Stomach (tissue), 19 donors: ENCODE measurements at places on chromosomes 4 and X.

- DNase-seq: peak; percentile 21
Measured at GRCh38 chr4:92789741-92790140, 486.0 kb downstream of the GRID2 start.

GRCh38 chrX:69083361-69083760 lies 81.9 kb downstream of the PJA1 start:
- DNase-seq: no peak

GRCh38 chr4:111697176-111697942 lies 447.9 kb upstream of the FAM241A start:
- no peak for DNase-seq

DNA sequence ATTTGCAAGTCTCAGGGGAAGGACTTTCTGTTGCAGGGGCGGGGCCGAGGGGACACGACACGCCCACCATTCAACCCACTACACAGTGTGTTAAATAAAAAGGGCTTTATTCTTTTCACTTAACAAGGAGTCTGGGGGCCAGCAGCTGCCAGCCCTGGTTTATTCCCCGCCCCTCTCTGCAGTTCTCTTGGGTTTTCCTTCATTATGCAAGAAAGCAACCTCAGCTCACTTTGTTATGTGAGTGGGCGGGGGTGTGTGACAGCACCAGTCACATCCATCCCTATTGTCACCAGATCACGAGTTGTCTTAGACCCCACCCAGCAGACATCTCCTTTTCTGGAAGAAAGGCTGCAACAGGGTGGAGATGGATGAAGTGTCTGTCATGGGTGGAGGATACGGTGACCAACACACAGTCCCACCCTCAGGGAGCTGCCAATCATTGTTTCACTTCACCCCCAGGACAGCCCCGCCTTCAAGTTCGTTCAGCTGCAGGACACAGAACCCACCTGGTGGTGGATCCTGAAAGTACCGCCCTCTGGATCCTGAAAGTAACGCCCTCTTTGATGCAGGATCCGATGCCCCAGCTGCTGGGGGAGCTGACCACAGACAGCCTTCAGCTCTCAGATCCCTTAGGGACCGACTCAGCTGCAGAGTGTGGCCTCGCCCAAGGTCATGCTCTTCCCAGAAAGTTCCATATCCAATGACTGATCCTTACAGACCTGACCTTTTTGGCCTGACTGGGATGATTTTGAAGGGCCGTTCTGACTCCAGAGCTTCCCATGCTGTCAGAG lies 79.6 kb downstream of the SMIM20 start:
- no peak for DNase-seq

DNA sequence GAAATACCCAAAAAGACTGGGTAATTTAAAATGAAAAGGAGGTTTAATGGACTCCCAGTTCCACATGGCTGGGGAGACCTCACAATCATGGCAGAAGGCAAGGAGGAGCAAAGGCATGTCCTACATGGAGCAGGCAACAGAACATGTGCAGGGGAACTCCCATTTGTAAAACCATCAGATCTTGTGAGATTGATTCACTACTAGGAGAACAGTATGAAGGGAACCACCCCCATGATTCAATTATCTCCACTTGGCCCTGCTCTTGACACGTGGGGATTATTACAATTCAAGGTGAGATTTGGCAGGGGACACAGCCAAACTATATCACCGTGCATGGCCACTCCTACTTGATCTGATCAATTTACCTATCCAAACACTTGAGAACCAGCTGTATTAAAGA lies 131.5 kb upstream of the LDB2 start:
- DNase-seq: no peak
